ENCODE measurements at places on chromosomes 4 and X.

DNA sequence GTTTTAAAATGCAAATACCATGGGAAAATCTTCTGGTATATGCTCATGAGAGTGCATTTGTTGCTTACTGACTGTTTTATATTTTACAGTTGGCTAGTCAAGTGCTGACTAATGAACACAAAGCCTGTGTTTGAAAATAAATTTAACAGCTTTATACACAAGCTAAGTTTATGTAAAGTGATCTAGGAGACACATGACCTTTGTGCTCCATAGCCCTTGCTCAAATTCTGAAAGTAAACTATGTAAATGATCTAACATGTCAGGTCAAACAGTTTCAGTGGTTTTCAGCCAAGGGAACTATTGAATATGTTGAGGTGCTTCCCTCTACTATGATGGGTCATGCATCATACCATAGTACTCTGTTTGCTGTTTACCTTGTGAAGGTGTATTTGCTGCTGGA, 36.7 kb downstream of the DIAPH2 start:
- DNase-seq = peak; percentile 87

DNA sequence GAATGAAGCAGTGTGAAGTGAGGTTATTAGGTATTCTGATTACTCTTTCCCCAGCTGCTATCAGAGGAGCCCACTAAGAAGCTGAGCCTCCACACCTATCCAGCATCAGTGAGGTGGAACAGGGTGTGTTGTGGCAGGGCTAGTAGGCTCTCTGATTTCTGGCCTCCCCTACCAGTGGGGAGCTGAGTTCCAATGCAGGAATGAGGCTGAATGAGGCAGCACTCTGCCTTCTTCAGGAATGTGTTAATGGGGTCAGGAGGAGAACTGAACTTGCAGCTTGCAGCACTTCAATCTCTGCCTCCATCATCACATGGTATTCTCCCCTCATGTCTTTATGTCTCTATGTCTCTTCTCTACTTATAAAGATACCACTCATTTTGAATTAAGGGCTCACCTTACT, 26.9 kb downstream of the SOX3 start:
- no peak for DNase-seq

GRCh38 chr4:15963576-15963975, 601 bp upstream of the FGFBP2 start:
- DNase-seq = no peak

DNA sequence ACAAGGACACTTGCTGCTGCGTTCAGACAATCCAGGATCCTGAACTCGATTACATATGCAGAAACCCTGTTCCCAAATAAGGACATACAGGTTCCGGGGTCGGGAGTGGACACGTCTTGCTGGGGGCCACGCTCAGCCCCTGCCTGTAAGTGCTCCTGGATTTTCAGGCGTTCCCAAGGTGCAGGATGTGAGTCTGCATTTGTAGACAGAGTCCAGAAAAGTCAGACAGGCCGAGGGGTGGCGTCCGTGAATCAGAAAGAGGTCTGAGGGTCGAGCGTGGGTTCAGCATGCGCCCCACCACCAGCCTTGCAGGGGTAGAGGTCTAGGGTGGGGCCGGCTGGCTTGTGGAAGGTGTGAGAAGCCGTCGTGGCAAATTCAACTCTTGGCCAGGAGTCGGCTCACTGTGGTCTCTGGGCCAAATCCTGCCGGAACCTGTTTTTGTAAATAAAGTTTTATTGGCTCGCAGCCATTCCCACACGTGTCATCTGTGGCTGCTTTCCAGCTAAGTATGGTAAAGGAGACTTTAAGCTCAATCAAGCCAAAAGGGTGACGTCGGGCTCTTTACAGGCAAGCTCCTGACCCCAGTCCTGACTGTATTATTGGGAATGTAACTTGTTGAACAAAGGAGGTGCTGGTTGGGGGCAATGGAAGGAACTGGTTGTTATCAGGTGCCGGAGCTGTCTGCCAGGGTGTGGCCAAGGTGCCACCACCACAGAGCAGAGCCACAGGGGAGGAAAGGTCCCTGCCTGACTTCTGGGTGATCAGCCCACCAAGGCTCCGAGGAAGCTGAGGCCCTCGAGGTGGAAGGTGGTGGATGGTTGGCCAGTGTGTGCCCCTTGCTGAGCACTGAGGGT, 7.4 kb downstream of the DOK7 start:
- DNase-seq = no peak

DNA sequence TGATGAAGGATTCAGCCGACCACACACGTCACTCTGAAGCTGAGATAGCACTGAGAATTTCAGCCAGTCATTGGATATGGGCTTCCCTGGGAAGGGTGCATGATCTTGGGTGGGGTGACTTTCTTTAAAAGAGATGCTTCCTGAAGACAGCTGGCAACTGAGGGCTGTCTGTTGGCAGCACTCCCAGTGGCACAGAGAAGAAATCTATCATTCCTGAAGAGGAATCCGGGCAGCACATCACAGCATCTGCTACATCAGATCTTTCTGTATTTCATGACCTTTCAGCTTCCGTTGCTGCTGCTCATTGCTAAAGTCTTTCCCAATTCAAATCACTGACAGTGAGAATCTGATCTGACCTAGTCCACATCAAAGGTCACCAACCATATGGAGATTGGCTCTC, 193.8 kb upstream of the RBPJ start:
- no peak for DNase-seq

- peak; percentile 72 for DNase-seq
Observed at GRCh38 chr4:176792326-176793059, at the start of gene VEGFC. TSS of gene VEGFC (minus strand) at chr4:176792922. CDS start at chr4:176792311, 611 bp downstream.
